ENCODE measurements at places on chromosomes 4 and X. TPM values are rescaled to one million over a fixed set of nuclear protein-coding genes. Genes with fewer than 3 reads are reported as not detected.
A peak's percentile ranks its signal among the peaks of the same experiment; 100 is the strongest.

The NCAPG gene
- 10.1 TPM for total RNA-seq

The HPGD gene
- 0.26 TPM for total RNA-seq

GRCh38 chr4:77992581-77992980 lies 64.5 kb upstream of the FRAS1 start:
- no peak for DNase-seq

- DNase-seq: peak; percentile 34
Observed at GRCh38 chr4:37762294-37762990, 64.0 kb upstream of the PGM2 start.

DNA sequence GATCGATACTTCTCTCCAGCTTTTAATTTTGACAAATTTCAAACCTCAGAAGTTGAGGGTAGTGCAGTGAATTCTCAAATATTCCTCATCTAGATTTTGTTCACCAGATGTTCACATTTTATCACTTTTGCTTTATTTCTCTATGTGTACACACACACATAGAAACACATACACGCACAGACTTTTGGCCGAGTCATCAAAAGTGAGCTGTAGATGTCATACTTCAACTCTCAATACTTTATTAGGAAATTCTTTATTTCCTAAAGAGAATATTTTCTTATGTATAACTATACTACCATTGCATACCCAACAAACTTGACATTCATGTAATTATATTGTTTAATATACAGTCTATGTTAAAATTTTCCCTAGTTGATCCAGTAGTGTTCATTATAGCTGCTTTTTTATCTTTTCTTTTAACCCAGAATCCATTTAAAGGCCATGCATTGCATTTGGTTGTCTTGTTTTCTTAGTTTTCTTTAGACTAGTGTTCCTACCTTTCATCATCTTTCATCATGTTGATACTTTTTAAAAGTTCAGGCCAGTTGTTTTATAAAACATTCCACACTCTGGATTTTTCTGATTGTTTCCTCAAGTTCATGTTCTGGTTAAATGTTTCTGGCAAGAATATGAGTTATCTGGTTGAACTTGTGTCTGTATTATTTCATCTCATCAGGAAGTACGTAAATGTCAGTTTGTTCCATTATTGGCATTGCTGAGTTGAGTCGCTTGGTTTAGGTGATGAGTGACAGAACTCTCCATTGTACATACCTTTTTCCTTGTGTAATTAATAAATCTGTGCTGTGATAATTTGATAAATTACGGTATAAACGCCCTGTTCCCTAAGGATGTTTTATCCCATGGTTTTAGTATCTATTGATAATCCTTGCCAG lies 94.1 kb upstream of the TLR2 start:
- no peak for DNase-seq

DNA sequence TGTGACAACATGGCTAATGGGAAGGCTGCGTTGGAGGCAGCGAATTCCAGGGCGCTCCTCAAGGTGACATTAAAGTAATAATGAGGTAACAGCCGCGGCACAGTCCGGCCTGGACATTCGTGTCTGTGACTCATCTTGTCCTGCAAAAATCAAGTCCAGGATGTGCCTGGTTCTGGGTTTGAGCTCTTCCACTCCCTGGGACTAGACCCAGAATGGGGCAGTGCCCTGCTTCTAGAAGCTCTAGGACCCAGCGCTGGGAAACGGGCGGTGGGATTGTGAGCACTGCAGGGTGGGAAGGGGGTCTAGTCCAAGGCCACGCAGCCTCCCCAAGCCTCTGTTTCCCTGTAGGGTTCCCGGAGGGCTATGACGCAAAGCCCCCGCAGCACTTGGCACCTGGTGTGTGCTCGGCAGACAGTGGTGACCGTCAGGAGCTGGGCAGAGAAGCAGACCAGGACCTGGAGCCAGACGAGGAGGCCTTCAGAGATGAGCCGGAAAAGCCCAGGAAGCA lies 34.9 kb downstream of the HMX1 start:
- DNase-seq: no peak

- peak; percentile 42 for DNase-seq
Observed at GRCh38 chr4:181476508-181476890, 766.7 kb upstream of the TENM3 start.

- no peak for DNase-seq
Observed at GRCh38 chr4:15349531-15349935, 78.3 kb upstream of the C1QTNF7 start.

- no peak for DNase-seq
Observed at GRCh38 chr4:120037411-120037810, 29.2 kb downstream of the MAD2L1 start.

DNA sequence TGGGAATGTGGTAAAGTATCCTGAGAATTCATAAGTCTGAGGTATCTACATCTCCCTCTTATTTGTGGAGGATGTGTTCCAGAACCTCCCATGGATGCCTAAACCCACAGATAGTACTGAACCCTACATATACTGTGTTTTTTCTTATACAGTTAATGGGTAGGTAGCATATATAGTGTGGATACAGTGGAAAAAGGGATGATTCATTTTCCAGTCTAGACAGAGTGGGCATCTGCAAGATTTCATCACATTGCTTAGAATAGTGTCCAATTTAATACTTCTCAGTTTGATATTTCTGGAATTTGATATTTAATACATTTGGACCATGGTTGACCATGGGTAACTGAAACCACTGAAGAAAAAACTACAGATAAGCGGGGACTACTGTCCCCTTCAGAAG lies 155.0 kb upstream of the ANKRD50 start:
- peak; percentile 25 for DNase-seq

DNA sequence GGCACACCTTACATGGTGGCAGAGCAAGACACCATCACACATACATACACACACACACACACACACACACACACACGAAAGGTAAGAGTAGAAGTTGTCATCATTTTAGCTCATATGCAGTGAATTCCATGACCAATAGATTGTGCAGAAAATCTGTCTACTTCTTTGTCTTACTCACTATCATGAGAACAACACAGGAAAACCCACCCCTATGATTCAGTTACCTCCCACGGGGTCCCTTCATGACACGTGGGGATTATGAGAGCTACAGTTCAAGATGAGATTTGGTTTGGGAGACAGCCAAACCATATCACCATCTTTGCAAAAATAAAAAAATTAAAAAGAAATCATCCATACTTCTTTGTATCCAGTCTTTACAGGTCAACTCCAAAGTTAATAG lies 221.1 kb downstream of the BMPR1B start:
- DNase-seq: peak; percentile 2
